Stimulated activated CD4-positive, alpha-beta T cell treated with anti-CD3 and anti-CD28 coated beads, Interleukin-2, amount 100 ng/mL, for 48 hours (primary cell): ENCODE measurements at places on chromosomes 13 and 19.

DNA sequence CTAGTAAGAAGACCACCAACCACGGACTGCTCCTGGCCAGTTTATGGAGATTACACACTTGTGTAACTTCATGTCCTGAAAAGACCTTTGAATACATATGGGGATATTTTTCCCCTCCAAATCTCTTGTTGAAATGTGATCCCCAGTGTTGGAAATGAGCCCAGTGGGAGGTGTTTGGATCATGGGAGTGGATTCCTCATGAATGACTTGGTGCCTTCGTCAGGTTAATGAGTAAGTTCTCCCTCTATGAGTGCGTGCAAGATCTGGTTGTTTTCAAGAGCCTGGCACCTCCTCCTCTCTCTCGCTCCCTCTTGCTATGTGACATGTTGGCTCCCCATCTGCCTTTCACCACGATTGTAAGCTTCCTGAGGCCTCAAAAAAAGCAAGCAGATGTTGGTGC lies 769.0 kb upstream of the SLITRK1 start:
- no peak for DNase-seq

- no peak for DNase-seq
These were observed 3.1 kb downstream of the SLC25A15 start for GRCh38 chr13:40792284-40793051.

DNA sequence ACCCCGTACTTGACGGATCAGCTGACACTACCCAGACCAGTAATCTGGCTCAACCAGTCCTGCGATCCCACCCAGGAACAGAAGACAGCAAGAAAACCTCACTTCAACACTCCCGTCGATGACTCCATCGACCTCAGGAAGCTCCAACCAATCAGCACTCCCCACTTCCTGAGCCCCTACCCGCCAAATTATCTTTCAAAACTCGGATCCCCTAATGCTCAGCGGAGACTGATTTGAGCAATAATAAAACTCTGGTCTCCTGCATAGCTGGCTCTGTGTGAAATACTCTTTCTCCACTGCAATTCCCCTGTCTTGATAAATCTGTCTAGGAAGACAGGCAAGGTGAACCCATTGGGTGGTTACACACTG lies 1.2 kb downstream of the LSM4 start:
- DNase-seq: no peak

GRCh38 chr19:56727677-56728076 lies 56.1 kb upstream of the ZNF835 start:
- no peak for DNase-seq

- DNase-seq: no peak
These were observed 83.9 kb upstream of the TSC22D1 start for GRCh38 chr13:44660050-44660449.

GRCh38 chr19:51735759-51736449 lies 12.1 kb upstream of the HAS1 start:
- DNase-seq: no peak

DNA sequence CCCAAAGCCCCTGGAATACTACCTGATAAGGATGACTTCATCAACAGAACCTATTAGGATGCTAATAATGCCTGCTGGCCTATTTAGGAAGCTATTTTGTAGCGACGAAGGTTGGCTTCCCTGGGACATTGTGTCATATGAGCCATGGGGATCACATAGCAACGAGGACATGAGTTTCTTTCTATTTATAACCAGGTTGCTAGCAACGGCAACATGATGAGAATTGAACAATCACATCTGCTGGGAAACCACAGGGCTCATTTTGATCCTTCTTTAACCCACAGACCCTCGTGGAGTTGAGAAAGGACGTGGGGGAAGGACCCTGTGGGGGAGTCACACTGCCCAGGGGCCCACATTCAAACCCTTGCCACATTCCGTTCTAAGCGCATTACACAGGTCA lies 172.2 kb downstream of the COL4A1 start:
- DNase-seq: no peak

DNA sequence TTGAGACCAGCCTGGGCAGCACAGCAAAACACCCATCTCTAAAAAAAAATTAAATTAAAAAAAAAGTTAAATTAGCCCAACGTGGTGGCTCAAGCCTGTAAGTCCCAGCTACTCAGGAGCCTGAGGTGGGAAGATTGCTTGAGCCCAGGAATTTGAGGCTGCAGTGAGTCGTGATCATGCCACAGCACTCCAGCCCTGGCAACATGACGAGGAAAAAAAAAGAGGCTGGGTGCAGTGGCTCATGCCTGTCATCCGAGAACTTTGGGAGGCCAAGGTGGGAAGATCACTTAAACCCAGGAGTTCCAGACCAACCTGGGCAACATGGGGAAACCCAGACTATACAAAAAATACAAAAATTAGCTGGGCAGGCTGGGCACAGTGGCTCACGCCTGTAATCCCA lies 2.2 kb upstream of the TMEM161A start:
- no peak for DNase-seq

- DNase-seq: no peak
These were observed 220.9 kb downstream of the RGCC start for GRCh38 chr13:41678249-41678648.
